GM19239 (cell line): ENCODE measurements at places on chromosomes 2 and 18.

DNA sequence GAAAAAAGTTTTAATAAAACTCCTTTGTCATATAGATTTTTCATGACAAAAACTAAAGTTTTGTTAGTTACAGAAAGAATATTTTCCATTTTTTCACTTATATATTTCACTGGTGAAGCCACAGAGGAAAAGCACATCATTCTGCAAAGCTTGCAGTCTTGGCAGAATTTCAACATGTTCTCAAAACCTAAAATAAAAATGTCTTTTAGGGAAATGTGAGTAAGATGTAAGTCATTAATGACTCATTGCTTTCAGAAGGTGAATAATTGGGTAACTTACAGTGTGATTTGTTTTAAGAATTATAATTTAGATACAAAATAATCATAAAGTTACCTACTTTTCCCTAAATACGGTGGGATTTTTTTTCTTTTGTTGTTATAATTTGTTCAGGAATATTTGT is 43.4 kb upstream of the TNFRSF11A start:
- no peak for DNase-seq

DNA sequence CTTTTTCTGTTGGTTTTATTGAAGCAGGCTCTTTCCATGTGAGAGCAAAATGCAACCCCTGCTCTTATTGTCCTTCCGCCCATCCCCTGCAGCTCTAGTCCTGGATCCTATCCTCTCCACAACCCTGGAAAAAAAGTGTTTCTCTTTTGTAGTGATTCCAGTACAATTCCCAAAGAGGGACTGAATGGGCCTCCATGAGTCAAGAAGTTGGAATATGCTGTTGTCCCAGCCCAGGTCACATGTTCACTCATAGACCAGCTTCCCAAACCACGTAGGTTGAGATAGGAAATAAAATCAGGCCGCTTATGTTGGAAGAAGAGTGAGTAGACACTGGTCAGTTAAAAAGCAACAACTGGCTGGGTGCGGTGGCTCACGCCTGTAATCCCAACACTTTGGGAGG is 39.4 kb downstream of the CPO start:
- no peak for DNase-seq

- DNase-seq = no peak
These were observed 6.3 kb downstream of the C2orf81 start for GRCh38 chr2:74414881-74415761.

- no peak for DNase-seq
These were observed 7.9 kb downstream of the IMPA2 start for GRCh38 chr18:11989174-11989573.

GRCh38 chr2:50492477-50492851 is 539.5 kb downstream of the NRXN1 start:
- peak; percentile 14 for DNase-seq

GRCh38 chr2:45293182-45293581 is 283.9 kb upstream of the SIX2 start:
- no peak for DNase-seq

GRCh38 chr2:157004789-157005188 is 252.7 kb upstream of the GALNT5 start:
- DNase-seq = no peak

GRCh38 chr2:148253685-148254084 is 232.8 kb downstream of the MBD5 start:
- DNase-seq = no peak

GRCh38 chr2:30266051-30266621 is 34.8 kb downstream of the LBH start:
- peak; percentile 29 for DNase-seq

DNA sequence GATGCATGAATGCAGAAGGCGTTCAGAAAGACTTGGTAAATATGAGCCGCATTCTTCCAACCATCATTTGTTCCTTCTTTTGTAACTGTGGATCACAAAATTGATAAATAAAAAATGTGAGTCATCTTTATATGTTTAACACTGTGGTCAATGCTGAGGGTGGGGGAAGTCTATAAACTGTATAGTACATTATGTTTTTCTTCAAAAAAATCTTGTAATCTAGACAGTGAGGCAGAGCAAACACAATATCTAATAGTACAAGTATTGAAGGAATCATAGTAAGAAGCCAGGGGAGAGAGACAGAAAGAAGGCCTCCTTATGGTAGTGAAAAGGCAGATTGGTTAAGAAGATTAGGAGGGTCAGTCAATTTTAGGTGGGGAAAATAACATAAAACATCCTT is 30.7 kb upstream of the CALCRL start:
- DNase-seq = no peak

- DNase-seq = no peak
These were observed 81.9 kb upstream of the MYCN start for GRCh38 chr2:15858466-15858865.

- DNase-seq = no peak
These were observed 40.1 kb upstream of the TAF1B start for GRCh38 chr2:9803023-9803805.

DNA sequence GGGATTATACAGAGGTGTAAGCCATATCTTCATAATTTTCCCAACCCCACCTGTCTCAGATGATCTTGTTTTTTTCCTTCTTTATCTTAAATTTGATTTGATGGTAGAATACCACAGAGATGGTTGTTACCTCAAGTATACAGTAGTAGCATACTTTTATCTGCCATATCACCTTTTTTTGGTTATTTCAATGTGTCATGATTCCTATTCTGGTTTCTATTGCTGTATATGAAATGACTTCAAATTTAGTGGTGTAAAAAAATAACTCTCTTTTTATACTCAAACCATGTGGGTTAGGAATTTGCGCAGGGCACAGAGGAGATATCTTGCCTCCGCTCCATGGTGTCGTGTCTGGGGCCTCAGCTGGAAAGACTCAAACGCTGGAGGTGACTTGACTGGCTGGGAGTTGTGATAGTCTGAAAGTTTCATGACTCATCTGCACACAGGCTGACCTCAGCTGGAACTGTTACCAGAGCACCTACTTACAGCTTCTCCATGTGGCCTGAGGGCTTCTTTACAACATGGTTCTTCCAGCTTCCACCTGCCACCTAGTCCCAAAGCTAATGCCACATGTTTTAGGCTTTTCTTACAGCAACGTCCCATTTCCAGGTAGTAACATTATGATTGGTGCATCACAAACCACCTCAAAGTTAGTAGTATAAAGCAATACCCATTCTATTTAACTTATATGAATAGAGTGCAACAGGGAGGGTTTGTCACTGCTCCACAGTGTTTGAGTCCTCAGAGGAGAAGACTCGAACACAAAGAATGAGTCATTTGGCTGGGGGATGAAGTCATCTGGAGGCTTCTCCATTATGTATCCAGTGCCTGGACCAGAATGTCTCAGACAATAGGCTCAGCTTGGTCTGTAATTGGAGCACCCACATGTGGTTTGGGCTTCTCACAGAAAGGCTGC is 82.3 kb upstream of the XPO1 start:
- no peak for DNase-seq

- no peak for DNase-seq
These were observed 17.6 kb upstream of the FTCDNL1 start for GRCh38 chr2:199868431-199869226.

- no peak for DNase-seq
These were observed 9.8 kb upstream of the RNF138 start for GRCh38 chr18:32081881-32082280.

- no peak for DNase-seq
These were observed 710.4 kb downstream of the RNF144A start for GRCh38 chr2:7627583-7627982.

- DNase-seq = no peak
These were observed 15.3 kb upstream of the CIDEA start for GRCh38 chr18:12238826-12239225.
